ENCODE measurements at places on chromosomes 5 and 9. TPM values are rescaled to one million over a fixed set of nuclear protein-coding genes. Genes with fewer than 3 reads are reported as not detected.

DNA sequence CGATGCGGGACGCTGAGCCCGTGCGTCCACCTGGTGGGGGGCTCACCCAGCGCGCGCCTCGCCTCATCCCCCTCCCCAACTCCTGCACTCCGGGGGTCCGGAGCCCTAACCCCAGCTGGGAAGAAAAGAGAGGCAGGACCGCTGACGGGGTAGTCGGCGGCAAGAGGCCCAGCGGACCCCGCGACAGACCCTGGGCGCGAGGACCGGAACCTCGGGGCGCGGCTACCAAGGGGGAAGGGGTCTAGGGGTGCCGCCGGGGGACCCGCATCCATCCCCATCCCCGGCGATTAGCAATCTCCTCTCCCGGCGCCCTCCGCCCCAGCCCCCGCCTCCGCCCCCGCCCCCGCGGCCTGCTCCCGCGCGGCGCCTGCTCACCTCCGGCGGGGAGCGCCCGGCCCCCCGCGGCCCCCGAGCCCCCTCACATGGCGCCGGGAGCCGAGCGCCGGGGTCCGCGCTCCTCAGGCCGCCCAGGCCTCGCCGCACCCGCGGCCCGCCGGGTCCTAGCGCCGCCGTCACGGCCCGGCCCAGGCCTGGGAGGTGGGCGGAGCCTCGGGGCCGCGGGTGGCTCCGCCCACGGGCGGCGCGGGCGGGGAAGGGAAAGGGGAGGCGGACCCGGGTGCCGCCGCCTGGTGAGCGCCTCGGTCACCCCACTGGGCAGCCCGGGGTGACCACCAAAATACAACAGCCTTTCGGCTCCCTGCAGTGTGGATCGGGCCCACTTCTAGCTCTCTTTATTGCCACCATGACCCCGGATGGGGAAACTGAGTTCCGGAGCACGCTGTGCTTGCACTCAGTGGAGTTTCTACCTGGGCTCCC is at the start of gene ST6GALNAC6:
ST6GALNAC6 (minus strand) TSS at position 476 of the 816 bp plus-strand sequence. CDS start 1,622 bp downstream, outside the sequence.
- no peak for DNase-seq

DNA sequence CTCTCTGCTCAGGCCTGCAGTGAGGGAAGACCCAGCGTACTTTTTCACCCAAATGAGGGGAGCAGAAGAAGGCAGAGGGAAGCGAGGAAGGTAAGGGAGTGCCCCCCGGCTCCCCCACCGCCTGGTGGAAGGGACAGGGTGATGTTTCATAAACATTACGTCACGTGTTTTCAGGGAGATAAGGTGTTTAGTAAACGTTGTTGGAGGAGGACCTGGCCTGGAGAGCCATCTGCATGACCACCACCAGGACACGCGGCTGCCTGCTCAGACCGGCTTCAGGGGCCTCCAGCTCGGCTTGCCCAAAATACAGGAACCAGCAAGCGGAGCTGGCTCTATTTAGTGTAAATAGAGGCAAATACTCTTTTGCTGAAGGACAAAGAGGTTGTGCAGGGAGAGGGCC is 40.0 kb upstream of the C5orf58 start:
- DNase-seq, result no peak

GRCh38 chr5:110965773-110966581 is 105.5 kb upstream of the TSLP start:
- no peak for DNase-seq

DNA sequence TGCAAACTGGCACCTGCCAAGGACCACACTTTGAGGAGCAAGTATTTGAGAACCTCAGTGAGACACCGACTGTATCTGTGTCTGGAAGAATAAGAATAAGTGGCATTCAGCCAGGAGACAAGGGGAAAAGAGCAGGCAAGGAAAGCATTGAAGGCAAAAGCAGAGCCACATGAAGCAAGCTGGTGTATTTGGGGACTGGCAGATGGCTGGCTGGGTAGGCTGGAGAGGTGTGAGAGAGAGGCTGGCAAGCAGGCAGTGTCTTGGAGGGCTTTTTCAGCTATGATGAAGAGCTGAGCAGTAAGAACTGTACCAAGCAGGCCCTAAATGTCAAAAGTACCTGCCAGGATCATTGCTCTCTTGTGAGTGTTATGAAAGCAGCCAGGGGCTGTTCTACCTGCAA is 14.1 kb upstream of the C5orf58 start:
- DNase-seq, result no peak

DNA sequence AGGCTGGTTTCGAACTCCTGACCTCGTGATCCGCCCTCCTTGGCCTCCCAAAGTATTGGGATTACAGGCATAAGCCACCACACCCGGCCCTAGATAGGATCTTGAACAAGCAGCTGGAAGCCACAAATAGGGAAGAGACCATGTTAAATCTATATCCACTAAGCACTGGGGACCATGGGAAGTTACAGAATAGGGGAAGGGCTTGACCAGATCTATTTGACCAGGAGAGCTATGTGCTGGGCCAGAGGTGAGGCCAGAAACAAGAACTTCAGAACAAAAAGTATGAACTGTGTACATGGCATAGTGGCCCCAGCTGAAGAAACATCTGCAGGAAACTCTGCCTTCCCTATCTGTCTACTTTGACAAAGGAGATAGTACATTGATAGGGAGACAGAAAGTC is 10.8 kb downstream of the KLF4 start:
- no peak for DNase-seq

DNA sequence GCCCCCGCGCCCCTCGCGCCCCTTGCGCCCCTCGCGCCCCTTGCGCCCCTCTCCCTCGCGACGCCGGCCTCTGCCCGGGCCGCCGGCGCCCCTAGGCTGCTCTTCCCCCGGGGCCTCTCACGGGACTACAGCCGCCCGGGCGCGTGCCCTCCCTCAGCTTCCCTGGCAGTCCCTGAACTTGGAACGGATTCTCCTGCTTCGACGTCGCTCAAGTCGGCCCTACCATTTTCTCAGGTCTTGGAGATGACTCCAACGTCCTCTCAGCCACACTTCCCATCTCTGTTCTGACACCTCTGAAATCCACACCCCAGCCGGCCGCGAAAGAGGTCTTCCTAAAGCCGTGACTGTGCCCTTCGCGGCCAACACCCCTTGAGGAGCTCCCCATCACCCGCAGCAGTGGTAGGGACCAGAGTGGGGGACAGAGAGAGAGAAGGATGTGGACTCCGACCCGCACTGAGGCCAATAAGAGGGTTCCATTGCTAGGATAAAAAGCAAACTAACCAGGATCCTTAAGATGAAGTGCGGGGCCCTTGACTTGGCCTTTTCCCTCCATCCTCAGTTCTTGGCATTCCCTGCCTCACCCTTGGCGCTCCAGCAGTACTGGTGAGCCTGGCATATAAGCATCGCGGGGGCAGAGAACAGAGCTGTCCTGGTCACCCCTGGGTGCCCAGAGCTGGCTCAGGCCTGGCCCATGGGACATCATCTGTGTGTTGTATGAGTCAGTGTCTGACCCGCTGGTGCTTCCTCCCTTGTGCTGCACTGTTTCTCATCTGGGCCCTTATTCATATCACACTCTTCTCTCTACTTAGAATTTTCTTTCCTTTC is 38.6 kb upstream of the GARNL3 start:
- no peak for DNase-seq

GRCh38 chr9:109422641-109423040 is 75.5 kb downstream of the PTPN3 start:
- no peak for DNase-seq

DNA sequence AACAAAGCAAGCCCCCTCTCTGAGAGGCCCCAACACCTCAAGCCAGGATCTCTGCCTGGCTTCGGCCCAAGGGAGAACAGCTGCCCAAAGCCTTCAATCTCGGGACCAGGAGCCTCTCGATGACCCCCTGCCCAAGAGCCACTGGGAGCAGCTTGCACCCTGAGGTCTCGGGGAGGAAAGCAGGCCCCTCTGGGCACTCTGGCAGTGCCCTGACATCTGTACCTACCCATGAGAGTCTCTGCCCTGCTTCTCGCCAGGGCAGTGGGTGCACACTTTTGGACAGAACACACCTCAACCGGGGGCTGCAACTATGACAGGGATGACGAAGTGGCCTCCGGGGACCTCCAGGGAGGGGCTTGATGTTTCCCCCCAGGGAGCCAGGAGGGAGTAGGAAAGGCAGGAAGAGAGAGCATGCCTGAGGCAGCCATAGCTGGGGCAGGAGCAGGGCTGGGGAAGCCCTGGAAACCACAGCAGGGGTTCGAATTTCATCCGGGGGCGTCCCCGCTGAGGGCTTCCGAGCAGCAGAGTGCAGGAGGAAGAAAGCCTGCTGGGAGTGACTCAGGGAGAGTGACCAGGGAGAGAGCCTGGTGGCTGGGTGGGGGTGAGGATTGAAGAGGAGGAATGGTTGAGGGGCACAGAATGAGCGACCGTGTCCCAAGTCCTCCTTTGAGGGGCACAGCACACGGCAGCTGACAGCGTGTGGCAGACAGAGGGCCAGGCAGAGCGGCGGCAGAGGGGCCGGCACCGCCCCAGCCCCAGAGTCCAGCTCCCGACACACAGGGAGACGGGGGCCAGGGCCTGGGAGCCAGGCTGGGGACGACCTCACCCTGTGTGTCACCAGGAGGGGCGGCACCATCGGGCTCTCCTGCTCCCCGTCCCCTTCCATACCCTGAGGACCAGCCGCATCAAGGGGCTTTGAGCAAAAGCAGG is 1.8 kb downstream of the LPCAT1 start:
- no peak for DNase-seq

- DNase-seq, result no peak
These were observed 153.6 kb downstream of the NR3C1 start for GRCh38 chr5:143249851-143250250.

DNA sequence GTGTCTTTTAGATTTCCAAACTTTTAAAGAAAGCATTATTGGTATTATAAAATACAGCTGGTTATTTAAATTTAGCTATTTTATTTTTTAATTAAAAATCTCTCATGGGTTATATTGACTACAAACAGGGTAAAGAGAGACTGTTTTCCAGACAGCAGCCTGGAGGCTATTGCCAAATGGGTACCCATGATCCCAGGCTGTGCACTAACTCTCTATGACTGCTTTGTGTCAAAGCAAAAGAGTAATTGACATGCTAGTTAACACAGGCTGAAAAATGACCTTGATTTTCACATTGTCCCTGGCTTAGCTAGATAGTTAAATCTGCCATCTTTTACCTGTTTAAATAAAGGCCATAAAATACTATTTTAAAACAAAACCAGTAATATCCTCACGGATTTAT is 589.7 kb downstream of the ANXA1 start:
- no peak for DNase-seq

DNA sequence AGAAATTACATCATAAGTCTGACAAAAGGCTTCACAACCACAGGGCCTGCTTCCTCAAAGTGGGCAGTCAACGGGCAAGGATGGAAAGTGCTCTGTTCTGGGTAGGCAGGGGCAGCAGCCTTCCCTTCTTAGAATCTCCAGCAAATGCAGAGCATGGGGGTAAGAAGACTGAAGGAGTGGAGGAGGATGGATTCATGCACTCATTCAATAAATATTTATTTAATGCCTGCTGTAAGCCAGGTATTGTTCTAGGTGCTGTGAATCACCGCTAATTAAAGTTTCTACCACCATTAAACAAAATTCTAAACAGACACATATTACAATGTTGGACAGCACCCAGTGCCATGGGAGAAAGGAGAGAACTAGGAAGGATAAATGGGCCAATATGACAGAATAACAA is 195.6 kb downstream of the ELAVL2 start:
- DNase-seq, result no peak

- DNase-seq, result no peak
These were observed 241.6 kb downstream of the CDK5RAP2 start for GRCh38 chr9:120338340-120338739.

- DNase-seq, result no peak
These were observed 8.1 kb upstream of the PTPN3 start for GRCh38 chr9:109506097-109506712.

- DNase-seq, result no peak
These were observed 142.6 kb downstream of the FAM114A2 start for GRCh38 chr5:153896117-153896516.

GRCh38 chr5:118144540-118144939 is 843.8 kb downstream of the DTWD2 start:
- no peak for DNase-seq

- peak; percentile 17 for DNase-seq
These were observed 172.6 kb upstream of the RAI14 start for GRCh38 chr5:34483442-34484033.

GRCh38 chr9:96241391-96241809 is 60.6 kb downstream of the HSD17B3 start:
- DNase-seq, result no peak

- no peak for DNase-seq
These were observed 135.2 kb downstream of the PTTG1 start for GRCh38 chr5:160556846-160557245.

- DNase-seq, result no peak
These were observed 10.6 kb downstream of the CDK20 start for GRCh38 chr9:87963770-87964169.

DNA sequence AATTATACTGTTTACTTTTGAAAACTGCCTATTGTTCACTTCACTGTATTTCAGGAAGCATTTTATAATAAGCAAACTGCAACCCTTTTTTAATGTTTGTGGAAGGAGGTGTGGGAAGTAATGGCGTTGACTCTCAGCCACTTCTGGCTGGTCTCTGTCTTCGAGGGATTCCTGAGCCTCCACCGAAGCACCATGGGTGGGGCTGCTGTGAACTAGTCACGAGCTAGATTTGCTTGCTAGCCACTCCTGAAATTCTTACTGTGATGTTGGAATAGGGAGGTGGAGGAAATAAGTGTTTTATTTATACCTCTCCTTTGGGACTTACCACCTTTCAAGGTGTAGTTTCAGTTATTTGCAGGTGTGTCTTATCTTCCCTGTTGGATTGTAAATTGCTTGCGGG is 26.8 kb downstream of the PIP5K1B start:
- DNase-seq, result no peak

DNA sequence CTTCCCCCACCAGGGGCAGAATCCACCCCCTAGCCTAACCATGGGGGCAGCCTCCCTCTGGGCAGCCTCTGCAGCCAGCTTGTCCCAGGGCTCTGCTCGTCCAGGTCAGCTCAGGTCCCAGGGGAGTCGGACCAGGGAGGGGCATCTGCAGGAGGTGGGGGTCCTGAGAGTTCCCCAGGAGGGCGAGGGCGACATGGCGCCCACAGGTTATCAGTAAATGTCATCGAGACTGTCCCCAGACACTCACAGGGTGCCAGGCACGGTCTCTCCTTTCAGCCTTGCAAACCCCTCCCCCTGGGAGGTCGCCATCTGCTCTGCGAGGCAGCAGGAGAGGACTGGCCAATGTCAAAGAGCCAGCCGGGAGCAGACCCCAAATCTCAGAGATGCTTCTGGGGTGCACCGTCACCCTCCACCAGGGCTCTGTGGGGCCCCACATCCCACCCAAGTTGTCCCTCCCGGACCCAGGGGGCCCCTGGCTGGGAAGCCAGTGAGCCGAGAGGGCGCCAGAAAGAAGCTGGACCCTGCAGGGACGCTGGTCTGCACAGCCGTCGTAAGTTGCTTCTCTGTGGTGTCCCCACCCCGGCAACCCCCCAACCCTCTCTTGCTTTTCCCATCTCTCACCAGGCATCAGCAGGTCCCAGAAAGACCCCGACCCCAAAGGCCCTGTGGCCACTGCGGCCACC is 69.3 kb downstream of the NTNG2 start:
- DNase-seq, result no peak

- DNase-seq, result no peak
These were observed 53.6 kb upstream of the HTR1A start for GRCh38 chr5:64015824-64016223.

The ADCY2 gene
- not detected for total RNA-seq

The NR5A1 gene
- total RNA-seq, result not detected

The GPR151 gene
- total RNA-seq, result not detected

The SMIM3 gene
- 4.8 TPM for total RNA-seq

The TOR4A gene
- total RNA-seq, result 23.5 TPM

The HRH2 gene
- total RNA-seq, result 0.13 TPM

The ENTPD2 gene
- not detected for total RNA-seq

The RANBP17 gene
- total RNA-seq, result 4.5 TPM

The PCDHGA2 gene
- 0.39 TPM for total RNA-seq
